Hematopoietic multipotent progenitor cell treated with erythropoietin and hydrocortisone succinate and interleukin-3 and kit ligand, for 8 days (in vitro differentiated cells): ENCODE measurements at places on chromosomes 12 and 14.

- DNase-seq, result peak; percentile 22
Measured at GRCh38 chr12:113479590-113480335, 8.1 kb upstream of the LHX5 start.

GRCh38 chr14:60532442-60532841 lies 23.5 kb downstream of the SIX6 start:
- DNase-seq, result no peak

- DNase-seq, result no peak
Measured at GRCh38 chr12:108788911-108789310, 57.6 kb upstream of the CORO1C start.

DNA sequence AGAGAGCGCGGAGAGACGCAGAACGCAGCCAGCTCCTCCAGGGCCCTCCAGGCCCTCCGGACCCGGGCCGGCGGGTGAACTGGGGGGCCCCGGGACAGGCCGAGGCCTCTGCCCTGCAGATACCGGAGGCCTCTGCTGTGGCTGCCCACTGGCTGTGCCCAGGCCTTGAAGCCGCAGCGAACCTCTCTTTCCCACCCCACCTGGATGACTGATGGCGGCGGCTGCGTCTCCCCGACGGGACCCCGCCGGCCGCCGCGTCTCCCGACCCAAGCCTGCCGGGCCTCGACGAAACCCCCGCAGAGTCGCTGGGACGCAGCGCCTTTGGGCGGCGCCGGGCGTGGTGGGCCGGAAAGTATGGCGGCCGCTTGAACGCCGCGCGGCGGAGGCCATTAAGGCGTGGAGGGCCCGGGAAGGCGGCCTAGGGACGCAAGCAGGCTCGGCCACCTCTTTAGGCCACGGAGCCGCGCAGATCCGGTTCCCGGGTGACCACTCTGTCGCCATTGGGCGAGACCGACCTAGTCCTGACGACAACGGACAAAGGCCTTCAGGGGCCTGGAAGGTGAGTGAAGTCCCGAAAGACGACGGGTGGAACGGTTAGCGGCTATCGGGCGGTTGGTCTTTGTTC lies 8.4 kb upstream of the ERGIC2 start:
- DNase-seq, result no peak

DNA sequence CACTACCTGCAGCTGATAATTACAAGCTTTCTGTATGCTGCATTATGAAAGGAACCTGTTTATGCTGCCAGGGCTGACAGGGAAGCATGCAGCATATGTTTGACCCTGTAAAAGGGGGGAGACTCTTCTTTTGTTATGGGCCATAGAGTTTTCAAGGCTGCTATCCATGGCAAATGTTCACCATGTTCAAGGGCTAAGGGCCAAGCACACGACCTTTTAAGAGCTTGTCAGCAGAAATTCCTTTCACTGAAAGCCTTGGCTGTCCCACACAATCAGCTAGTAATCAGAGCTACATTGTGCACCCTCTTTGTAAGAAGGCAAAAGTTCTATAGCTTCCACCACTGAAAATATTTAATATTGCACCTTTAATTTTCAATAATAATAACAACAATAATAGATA lies 74.2 kb upstream of the MBIP start:
- no peak for DNase-seq

DNA sequence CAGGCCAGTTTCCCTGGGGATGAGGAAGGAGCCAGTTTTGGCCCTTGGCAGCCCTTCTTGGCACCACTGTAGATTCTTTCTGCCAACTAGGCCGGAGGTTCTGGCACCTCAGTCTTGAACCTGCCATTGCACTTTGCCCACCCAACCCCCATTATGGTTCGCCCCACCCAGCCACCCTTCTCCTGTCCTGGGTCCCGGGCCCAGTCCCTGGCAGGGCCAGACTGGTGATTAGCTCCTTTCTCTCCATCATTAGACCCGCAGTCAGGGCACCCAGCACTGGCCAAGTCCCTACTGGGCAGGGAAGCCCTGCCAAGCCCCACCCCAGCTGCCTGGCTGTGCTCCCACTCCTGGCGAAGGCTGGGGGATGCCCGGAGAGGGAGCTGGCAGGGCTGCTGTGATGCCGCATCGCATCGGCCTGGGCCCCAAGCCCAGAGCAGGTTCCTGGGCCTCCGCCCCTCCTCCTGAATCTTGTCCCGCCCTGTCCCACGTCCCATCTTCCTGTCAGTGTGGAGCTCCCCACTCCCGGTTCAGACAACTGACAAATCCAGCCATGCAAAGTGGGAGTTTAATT lies 9.8 kb downstream of the FAM222A start:
- no peak for DNase-seq

DNA sequence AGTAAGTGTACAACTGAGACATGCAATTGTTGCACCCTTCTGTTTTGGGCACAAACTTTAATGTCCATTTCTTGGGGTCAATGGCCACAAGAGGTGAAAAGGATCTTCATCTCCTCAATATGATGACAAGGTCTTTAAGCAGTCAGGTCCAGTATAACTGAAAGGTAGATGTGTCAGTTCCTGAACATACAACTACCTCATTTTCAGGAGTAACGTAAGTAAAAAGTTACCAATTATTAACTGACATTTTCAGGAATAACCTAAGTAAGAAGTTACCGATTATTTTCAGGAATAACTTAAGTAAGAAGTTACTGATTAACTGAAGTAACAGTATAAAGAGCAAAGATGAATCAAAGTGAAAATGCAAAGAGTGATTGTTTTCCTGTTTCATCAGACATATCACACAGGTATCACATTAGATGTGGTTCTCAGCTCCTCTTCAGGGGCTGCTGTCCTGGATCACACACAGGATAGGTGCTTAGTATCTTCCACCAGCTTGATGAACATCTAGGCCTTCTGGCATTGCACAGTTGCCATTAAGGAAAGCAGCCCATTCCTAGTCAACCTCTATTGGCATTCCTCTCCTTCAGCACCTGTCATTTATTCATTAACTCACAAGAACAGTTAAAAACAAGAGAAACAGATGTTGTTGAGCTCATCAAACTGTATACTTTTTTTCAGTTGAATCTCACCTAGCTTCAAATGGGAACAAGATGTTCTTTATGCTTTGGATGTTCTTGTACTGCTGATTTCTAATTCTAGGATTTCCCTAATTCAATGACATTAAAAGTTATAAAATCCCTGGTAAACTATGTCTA lies 200.0 kb downstream of the FOXG1 start:
- DNase-seq, result no peak

DNA sequence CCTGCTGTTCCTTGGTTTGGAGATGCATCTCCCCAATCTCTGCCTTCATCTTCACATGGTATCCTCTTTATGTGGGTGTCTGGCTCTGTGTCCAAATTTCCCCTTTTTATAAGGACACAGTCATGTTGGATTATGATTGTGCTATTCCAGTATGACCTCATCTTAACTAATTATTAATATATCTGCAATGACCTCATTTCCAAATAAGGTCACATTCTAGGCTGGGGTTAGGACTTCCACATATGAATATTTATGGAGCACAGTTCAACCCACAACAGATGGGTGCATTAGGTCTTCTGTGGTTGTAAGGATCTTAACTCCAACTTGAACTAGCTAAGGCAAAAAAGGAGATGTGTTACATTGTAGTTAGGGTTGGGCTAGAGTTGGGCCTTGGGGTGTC lies 69.4 kb downstream of the ADCK1 start:
- no peak for DNase-seq
